ENCODE measurements at places on chromosomes 13 and 19. TPM values are rescaled to one million over a fixed set of nuclear protein-coding genes. Genes with fewer than 3 reads are reported as not detected.

Gene FBXO17
- 1.8 TPM for total RNA-seq

- no peaks in the 10 kb centered on the region for H3K4me1 ChIP-seq
- no peak overlapping the region for H3K27ac ChIP-seq
- no peak for DNase-seq
- no peaks in the 10 kb centered on the region for H3K36me3 ChIP-seq
- no peak overlapping the region for H3K4me3 ChIP-seq
These were observed 50.0 kb downstream of the ALOX5AP start for GRCh38 chr13:30785191-30785850.

DNA sequence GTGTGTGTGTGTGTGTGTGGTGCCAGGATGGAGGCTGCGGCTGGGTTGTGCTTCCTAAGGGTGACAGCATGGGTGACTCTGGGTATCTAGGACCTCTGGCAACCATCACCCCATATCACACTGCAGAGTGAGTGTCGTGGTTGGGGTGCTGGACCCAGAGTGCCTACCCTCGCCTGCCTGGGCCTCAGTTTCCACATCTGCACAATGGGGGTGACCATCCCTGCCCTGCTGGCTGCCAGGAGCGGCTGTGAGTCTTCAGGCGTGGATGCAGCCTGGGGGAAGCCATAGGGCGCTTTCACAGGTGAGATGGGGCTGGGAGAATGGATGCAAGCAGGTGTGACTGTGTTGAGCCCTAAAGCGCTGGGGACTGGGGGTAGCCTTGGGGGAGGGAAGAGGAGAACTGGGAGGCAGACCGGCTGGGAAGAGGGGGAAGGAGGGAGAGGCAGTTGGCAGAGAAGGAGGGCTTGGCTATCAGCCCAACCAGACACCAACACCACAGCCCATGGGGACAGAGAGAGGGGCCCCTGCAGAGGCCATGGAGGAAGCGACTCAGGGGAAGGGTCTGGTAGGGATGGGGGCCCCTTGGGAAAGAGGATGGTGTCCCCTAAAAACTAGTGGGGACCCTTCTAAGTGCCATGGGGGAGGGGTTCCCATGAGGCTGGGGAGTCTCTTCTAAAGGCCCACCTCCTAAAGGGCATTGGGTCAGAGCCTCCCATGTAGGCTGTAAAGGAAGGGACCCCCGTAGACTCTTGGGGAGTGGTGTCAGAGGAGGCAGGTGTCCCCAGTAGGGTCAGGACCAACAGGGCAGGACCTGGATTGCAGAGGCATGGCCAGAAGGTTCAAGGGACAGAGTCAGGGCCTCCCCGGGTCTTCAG is 1.7 kb downstream of the PLPPR2 start:
- no peaks in the 10 kb centered on the region for H3K27me3 ChIP-seq
- H3K36me3 ChIP-seq: no peaks in the 10 kb centered on the region
- no peaks in the 10 kb centered on the region for H3K4me1 ChIP-seq
- DNase-seq: no peak
- H3K4me3 ChIP-seq: no peak overlapping the region

GRCh38 chr13:98399756-98400155 is 177.2 kb downstream of the STK24 start:
- no peak overlapping the region for H3K4me3 ChIP-seq
- no peaks in the 10 kb centered on the region for H3K4me1 ChIP-seq
- no peak overlapping the region for H3K27ac ChIP-seq
- H3K36me3 ChIP-seq: peaks cover 33% of the 10 kb centered on the region

- H3K4me3 ChIP-seq: no peak overlapping the region
- no peaks in the 10 kb centered on the region for H3K4me1 ChIP-seq
- no peaks in the 10 kb centered on the region for H3K27me3 ChIP-seq
- H3K27ac ChIP-seq: no peak overlapping the region
- H3K36me3 ChIP-seq: no peaks in the 10 kb centered on the region
- DNase-seq: no peak
These were observed 8.3 kb downstream of the LGI4 start for GRCh38 chr19:35126624-35126959.

All from heart left ventricle (tissue), 16 donors.